ENCODE measurements at places on chromosomes 11 and 22. TPM values are rescaled to one million over a fixed set of nuclear protein-coding genes. Genes with fewer than 3 reads are reported as not detected.

DNA sequence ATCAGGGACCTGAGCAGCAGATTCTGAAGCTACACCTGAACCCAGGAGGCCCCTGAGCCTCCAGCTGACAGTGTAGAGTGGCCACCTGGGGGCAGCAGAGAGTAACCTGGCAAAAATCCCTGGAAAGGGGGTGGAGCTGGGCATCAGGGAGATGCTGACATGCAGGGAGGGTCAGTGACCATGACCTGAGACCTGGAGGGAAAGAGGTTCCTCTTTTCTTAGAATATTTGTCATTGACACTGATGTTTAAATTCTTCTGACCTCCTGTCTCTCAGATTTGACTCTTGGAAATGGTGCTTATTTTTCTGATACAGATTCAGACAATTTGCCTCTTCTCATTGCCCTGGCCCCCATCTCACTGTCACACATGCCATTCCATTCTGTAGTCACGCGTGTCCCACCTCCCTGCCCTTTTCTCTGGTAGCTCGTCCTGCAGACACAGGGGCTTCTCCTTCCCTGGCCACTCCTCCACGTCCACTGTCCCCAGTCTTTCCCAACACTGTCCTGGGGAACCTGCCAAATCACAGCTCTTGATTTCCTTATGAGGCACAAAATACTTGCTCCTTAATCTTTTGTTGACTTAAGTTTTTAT is 117.2 kb upstream of the IGLL5 start:
- DNase-seq: no peak

DNA sequence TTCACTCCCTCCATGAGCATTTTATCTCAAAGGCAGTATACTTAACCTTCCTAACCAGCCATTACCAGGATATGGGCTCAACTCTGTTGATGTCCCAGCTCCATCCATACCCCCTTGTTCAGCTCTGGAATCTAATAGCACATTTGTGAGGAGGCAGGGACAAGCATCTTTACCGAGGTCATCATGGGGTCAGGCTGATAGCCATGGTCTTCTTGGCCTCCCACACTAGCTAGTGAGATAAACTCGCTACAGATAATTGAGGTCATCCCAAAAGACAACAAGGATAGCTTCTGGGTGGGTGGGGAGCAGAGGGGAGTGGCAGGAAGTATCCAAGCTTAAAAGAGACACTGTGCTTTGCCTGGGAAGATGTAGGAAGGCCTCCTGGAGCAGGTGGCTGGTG is 141.6 kb upstream of the RASSF10 start:
- DNase-seq: no peak

- no peak for DNase-seq
Measured at GRCh38 chr22:35542157-35542938, 1.7 kb downstream of the RASD2 start.

DNA sequence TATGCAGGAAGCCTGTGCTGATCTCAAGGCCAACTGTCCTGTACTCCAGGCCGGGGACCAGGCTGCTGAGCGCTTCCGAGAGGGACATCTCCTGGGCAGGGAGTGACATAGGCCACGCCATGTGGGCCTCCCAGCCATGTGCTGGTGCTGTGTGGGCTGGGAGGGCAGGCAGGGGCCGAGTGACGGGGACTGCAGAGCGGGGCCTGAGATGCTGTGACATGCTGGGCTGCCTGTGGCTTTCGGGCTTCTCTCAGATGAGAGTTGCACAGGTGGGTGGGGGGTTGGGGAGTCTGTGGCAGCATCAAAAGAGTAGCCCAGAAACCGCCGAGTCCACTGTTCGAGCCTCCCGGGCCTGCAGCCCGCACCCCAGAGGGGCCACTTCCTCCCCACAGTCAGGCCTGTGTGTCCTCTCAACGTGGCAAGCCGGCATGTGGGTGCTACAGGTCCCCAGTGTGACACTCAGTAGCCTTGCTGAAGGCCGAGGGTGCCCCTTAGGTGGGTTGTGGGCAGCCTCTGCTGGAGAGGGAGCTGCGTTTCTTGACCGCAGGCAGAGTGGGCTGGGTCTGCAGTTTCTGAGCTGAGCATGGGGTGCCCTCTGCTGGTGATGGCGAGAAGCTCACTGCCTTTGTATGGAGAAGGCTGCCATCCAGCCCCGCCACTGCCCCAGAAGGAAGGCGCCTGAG is 101.2 kb downstream of the BCR start:
- peak; percentile 75 for DNase-seq

- DNase-seq: peak; percentile 5
Measured at GRCh38 chr11:60251485-60252212, 8.7 kb upstream of the MS4A4E start.

GRCh38 chr22:48083502-48083901 is 1321.1 kb downstream of the TBC1D22A start:
- DNase-seq: no peak

DNA sequence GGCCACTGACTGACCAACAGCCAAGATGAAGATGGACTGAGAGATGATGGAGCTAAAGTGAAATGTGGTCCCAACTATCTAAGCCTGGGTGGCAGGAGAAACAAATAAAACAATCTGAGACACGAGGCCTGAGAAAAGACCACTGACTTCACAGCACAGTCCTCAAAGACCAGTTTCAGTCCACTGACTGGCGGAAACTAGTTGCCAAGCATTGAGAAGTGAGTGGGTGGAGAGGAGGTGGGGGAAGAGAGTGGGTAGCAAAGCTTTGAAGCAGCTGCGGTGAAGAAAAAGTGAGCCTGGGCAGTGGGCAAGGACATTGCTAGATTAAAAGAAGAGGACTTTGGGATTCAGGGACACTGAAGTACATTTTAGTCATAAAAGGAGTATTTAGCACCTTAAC is 1.9 kb downstream of the MS4A1 start:
- DNase-seq: no peak

DNA sequence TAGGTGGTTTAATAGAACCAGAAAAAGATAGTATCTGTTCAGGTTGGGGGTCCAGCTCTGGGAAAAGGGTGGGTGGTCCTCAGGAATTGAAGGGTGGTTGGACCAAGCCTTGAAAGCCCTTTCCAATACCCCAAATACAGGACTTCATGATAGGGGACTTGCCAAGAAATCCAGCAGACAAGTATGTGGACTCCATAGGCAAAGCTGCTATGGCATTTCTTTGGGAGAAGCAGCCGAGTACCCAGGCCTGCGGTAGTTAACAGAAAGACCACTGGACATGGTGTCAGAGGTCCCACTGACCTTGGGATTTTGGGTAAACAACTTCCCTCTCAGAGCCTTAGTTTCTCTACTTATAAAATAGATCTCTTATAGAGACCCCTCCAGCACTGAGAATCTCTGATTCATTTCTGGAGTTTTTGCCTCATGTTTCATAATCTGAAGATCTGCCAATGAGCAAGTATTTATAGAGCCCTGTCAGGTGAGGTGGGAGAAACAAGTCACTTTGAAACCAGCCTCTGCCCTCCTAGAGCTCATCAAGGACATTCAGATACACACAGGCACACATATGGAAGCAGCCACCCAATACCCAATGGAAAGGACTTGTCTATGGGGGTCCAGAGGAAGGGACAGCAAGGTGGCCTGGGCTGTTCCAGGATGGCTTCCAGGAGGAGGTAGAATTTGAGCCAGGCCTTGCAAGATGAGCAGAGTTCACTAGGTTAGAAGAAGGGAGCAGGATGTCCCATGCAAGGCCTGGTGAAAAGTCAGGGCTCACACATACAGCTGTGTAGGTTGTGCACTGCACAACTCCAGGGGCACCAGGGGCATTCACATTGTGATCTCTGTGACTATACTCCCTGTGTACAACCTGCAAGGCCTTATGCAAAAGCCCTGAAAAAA is 31.0 kb upstream of the ACCSL start:
- no peak for DNase-seq

- no peak for DNase-seq
Measured at GRCh38 chr22:20001082-20001638, 15.5 kb downstream of the ARVCF start.

DNA sequence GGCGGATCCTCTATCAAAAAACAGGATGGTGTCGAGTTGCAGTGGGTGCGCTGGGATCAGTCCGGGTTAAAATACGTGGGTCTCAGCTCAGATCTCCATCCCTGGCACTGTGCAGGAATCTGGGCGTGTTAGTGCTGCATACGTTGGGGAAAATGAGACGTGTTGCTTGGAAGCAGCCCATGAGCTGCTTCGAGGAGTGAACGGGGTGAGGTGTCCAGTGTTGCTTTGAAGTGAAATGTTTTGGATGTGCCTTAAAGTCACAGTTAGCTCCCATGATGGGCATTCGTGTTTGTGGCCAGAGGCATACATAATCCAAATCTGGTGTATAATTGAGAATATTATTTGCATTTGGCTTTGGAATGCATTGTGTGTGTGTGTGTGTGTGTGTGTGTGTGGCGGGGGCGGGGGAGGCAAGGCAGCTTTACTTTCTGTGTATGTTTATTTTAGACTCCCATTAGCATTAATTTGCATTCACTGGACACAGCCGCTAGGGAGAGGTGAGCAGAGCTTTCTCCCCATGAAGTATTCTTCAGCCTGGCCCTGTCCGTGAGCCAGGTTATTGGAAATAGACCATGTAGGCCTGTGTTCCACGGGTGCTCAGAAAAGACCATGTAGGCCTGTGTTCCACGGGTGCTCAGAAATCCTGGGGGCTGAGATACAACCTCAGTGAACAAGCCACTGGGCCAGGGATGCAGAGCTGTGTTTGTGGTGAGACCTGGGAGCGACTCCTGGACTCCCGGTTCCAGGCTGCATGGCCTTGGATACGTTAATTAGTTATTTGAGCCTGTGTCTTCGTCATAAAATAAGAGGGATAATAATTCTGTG is 134.6 kb downstream of the ST3GAL4 start:
- DNase-seq: no peak

Gene LRFN4
- 12.3 TPM for polyA plus RNA-seq

Gene MS4A8
- 6.7 TPM for polyA plus RNA-seq

Gene TRIM49
- polyA plus RNA-seq: not detected

Gene SIAE
- 13.8 TPM for polyA plus RNA-seq

Gene CBLIF
- polyA plus RNA-seq: not detected

Gene PDGFD
- 4.7 TPM for polyA plus RNA-seq

Gene ADM2
- polyA plus RNA-seq: 0.85 TPM

Gene MS4A4E
- polyA plus RNA-seq: 2.1 TPM

Gene BTG4
- 0.11 TPM for polyA plus RNA-seq

Gene TSPAN18
- 69.9 TPM for polyA plus RNA-seq

Gene PANX3
- not detected for polyA plus RNA-seq

Gene EFCAB6
- 3.4 TPM for polyA plus RNA-seq

Gene RNF169
- polyA plus RNA-seq: 21.6 TPM

Gene ELFN2
- polyA plus RNA-seq: 2.0 TPM

Gene PDE3B
- 20.5 TPM for polyA plus RNA-seq

Gene OR8G5
- polyA plus RNA-seq: not detected
